ENCODE measurements at places on chromosomes 12 and 14.

DNA sequence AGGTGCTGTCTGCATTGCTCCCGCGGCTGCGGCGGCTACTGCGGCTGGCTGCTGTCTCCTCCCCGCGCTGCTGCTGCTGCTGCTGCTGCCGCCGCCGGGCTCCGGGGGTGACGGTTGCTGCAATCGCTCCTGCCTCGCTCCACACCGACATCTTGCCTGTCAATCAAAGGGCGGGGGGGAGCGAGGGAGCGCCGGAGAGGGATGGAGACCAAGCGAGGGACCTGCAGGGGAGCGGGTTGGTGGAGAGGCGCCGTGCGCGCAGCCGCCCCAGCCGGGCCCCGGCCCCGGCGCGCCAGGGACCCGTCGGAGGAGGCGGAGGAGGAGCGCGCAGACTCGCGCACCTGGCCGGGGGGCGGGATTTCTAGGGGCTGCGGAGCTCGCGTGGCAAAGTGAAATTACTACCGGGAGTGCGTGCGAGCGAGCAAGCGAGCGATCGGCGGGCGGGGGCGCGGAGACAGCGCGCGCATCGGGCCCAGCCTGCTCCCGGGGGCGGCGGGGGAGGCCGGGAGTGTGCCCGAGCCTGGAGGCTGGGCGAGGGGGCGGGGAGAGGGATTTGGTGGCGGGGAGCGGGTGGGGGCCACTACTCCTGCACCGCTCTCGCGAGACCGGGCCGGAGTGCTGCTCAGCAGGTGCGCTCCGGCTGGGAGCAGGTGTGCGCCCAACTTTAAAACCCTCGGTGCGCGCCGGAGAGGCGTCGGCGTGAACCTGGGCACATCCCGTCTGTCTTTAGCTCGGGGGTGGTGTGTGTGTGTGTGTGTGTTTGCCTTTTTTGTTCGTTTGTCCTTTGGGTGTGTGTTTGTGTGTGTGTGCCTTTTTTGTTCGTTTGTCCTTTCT is at the start of gene KSR2:
TSS of gene KSR2 (minus strand) at position 165 of the 834 bp plus-strand sequence. CDS start 735 bp downstream, outside the sequence.
- DNase-seq = no peak

- no peak for DNase-seq
These were observed 550 bp upstream of the RESF1 start for GRCh38 chr12:31958569-31959160.

GRCh38 chr14:69876848-69877306 is 2.3 kb upstream of the SMOC1 start:
- no peak for DNase-seq

DNA sequence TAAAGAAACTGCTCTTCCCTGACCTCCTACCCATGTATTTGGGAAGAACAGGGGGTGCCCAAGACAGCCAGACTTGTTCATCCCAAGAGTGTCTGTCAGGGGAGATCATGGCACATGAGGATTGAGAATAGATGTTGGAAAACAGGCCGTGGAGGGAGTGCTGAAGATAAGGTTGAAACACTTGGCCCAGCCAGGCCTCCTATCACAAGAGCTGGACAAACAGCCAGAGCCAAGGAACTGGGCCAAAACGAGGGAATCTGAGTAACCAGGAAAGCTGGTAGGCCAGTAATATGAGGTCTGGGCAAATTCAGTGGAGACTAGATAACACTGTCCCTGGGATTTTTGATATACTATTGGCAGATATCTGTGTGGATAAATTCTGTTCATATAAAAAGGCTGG is 161.7 kb downstream of the TMX1 start:
- no peak for DNase-seq

DNA sequence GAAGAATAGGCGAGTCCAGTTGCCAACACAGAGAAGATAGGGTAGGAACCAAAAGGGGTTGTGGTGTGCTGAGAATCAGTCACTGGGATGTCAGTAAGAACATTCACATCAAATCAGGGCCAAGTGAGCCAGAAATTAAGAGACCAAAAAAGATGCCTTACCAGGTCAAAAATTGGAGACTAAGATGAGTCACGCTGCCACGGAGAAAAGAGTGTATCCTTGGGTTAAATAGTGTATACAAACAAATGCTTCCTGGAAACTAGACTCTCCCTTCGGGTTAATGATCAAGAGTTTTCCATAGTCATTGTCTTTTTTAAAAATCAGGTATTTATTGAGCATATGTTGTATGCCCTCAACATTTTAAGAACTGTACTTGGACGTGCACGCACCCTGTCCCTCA is 45.2 kb upstream of the BAZ1A start:
- no peak for DNase-seq

DNA sequence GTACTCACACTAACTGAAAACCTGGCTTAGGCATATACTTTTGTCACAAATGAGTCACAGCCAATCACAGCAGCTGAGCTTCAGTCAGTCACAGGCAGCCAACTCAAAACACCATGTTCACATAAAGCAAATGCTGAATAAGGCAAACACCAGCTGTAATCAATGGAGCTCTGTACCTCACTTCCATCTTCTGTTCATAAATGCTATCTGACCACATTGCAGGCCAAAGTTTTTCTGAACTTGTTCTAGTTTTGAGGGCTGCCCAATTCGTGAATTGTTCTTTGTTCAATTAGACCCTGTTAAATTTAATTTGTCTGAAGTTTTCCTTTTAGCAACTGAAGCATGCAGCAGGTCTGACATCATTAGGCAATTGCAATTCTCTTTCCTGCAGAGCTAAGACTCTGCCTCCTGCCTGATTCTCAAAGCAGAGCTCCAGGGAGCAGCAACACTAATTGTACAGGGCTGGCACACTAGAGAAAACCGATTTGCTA is 129.9 kb downstream of the WIF1 start:
- DNase-seq = no peak

- no peak for DNase-seq
These were observed 5.6 kb upstream of the NIN start for GRCh38 chr14:50836515-50836914.

- DNase-seq = no peak
These were observed 20.6 kb upstream of the SNRPF start for GRCh38 chr12:95838125-95838524.

GRCh38 chr12:69524755-69525469 is 54.7 kb downstream of the FRS2 start:
- no peak for DNase-seq

DNA sequence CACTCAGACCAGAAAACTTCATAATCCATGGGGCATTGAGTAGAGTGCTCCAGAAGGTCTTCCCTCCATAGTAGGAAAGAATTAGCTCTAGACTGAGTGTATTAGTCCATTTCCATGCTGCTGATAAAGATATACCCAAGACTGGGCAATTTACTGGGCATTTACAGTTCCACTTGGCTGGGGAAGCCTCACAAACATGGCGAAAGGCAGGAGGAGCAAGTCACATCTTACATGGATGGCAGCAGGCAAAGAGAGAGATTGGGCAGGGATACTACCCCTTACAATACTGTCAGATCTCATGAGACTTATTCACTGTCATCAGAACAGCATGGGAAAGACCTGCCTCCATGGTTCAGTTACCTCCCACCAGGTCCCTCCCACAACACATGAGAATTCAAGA is 300.6 kb upstream of the TMEM132C start:
- no peak for DNase-seq

GRCh38 chr14:67618617-67619063 is 1.1 kb upstream of the ARG2 start:
- DNase-seq = no peak

GRCh38 chr14:76891391-76891790 is 65.2 kb downstream of the LRRC74A start:
- DNase-seq = no peak

DNA sequence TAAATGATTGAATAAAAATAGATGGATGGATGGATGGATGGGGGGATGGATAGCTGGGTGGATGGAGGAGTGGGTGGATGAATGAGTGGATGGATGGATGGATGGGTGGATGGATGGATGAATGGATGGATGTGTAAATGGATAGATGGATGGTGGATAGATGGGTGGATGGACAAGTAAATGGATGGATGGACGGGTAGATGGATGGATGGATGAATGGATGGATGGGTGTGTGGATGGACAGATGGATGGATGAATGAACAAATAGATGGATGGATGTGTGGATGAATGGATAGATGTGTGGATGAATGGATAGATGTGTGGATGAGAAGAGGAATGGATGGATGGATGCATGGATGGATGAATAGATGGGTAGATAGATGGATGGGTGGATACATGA is 490.8 kb downstream of the VRK1 start:
- DNase-seq = no peak

DNA sequence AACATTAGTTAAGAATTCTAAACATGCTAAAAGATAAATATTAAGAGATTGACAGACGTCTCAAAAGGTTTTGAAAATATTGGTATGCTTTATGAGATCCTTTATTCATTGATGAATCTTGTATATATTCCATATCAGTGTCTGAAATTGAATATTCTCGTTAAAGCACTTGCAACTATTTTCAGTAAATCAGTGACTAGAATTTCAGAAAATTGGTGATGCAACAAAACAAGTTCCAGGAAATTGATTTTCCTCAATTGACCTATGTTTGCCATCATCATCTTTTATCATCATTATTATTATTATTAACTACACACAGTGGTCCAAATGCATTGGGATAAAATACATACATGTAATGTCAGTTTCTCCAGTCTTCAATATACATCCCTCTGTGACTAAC is 453.6 kb downstream of the CCER1 start:
- no peak for DNase-seq

- DNase-seq = no peak
These were observed 104.6 kb downstream of the NELL2 start for GRCh38 chr12:44771485-44772021.

GRCh38 chr12:109240365-109240764 is 68.7 kb downstream of the FOXN4 start:
- no peak for DNase-seq

DNA sequence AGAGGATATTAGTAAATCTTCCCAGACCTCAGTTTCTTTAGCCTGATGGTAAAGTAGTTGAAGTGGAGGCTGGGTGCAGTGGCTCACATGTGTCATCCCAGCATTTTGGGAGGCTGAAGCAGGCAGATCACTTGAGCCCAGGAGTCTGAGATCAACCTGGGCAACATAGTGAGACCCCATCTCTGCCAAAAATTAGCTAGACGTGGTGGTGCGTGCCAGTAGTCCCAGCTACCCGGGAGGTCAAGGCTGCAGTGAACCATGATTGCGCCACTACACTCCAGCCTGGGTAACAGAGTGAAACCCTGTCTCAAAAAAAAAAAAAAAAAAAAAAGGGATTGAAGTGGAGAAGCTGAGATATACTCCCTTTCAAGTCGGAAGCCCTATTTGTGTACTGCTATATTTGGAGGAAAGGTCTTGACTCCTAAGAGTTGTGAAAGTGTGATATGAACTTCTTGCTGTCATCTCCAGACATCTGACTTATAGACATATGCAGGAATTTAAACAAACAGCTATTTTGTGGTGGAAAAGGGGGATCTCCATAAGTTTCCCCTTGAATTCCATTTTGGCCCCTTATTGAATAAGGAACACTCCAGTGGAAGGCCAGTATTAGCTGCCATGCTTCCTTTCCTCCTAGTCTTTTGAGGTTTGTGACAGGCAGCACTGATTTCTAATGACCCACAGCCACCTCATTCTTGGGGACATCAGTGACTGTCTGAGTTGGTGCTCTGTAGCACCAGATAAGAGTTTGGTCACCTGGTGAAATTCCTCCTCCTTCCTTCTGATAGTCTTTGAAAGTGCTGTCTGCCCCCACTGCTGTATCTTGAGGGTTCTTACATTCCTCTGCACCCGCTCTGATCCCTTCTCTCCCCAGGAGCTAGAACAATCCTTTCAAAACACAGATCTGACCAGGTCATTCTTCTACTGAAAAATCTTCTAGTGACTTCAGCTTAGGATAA is 7.4 kb downstream of the ELK3 start:
- no peak for DNase-seq

- DNase-seq = no peak
These were observed 115.6 kb downstream of the PLEKHA5 start for GRCh38 chr12:19245106-19245505.

DNA sequence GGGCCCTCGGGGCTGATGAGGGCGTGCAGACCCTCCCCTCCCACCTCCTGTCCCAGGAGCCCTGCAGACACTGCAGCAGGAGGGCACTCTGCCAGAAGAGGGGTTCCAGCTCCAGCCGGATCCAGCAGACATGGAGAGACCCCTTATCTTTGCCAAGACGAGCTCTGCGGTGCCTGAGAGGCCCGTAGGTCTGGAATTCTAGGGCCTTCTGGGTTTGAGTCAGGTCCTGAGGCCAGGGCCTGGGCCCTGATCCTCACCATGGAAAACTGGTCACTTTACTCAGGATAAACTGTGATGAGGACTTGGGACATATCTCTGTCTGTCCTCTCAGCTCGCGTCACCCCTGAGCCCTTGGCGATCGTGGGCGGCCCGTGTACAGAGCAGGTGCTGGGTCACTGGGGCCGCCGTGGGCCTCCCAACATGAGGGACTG is 13.8 kb downstream of the MEG3 start:
- DNase-seq = no peak

GRCh38 chr14:96268431-96269358 is 12.7 kb downstream of the BDKRB1 start:
- DNase-seq = no peak

Data from stimulated activated CD8-positive, alpha-beta memory T cell treated with anti-CD3 and anti-CD28 coated beads, Interleukin-12 subunit alpha, Interleukin-12 subunit beta, amount 100 ng/mL, for 1 hour (primary cell).